Calu3 (cell line): ENCODE measurements at places on chromosomes 3 and 15. TPM values are rescaled to one million over a fixed set of nuclear protein-coding genes. Genes with fewer than 3 reads are reported as not detected.

GRCh38 chr3:27978440-27978839 lies 256.3 kb upstream of the EOMES start:
- H3K4me1 ChIP-seq = no peaks in the 10 kb centered on the region
- no peaks in the 10 kb centered on the region for H3K36me3 ChIP-seq
- H3K4me3 ChIP-seq = no peak overlapping the region
- no peaks in the 10 kb centered on the region for H3K27me3 ChIP-seq

Gene SAMMSON
- not detected in 2 replicates for total RNA-seq

Gene KBTBD12
- 0.07 TPM in 1 of 2 replicates, not detected in the other for total RNA-seq

DNA sequence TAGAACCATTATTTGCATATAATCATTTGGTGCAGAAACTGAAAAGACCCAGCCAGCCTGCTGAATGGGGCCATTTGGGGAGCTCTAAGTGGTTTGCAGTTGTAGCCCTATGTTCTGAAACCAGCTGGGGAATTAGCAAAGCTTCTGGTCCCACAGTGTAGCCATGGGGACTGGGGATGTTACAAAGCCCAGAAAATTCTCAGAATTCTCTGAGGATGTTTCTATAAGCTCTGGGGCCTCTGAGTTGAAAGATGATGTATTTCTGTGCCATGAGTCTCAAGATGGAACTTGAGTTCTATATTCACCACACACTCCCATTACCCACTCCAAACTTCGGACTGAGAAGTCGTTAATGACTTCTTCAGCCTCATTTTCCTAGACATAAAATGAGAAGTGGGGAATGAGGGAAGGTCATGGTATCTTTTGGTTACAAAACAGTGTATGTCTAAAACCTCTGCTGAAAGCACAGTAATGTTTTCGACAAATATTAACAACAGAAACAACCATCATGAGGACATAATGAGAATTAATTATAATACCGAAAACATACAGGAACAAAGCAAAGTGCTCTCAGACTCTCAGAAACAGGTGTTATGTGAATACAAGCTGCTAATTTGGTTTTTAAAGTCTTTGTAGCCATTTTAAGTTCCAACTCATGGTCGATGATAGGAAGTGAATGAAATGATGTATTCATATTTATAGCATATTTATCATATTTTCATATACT lies 89.4 kb downstream of the RFTN1 start:
- DNase-seq = no peak
- peaks cover 7% of the 10 kb centered on the region for H3K27me3 ChIP-seq
- H3K36me3 ChIP-seq = no peaks in the 10 kb centered on the region
- no peaks in the 10 kb centered on the region for H3K4me1 ChIP-seq

Gene TEX9
- total RNA-seq = 13.1 and 13.3 TPM in 2 replicates

- peaks cover 23% of the 10 kb centered on the region for H3K36me3 ChIP-seq
- no peak overlapping the region for H3K27ac ChIP-seq
- DNase-seq = no peak
These were observed 5.4 kb upstream of the PLOD2 start for GRCh38 chr3:146166415-146166821.

DNA sequence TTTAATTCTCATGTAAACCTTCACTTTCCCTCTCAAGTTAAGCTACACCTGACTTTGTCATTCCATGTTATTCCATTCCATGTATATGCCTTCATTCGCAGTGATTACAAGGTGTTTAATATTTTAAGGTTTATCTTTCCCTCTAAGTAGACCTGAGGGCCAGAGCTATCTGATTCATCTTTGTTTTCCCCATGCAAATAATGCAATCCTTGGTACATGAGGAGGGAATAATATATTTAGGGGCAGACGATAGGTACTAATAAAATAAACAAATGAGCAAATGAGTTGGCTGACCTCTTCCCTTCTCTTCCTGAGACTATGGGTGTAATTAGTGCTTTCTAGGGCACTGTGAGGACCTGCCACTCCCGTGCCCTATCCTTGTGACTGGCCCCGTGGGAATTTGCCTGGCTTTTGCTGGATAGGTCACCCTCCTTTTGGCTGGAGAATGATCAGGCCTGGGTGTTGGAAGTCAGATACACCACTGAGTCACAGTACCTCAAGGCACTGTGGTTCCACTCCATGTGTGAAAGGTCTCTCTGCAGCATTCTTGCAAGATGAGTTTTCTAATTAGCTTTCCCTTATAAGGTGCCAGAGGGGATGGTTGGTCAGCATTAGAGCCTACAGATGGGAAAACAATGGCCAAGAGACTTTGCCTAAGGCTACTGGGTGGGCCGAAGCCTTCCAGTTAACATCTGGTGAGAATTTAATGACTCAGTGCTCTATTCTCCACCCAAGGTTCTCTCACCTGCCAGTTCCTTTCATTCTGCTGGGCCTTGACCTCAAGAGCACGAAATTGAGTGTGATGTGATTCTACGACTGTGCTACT lies 183.2 kb downstream of the P3H2 start:
- H3K27ac ChIP-seq = peak overlapping the region; percentile 85
- peak overlapping the region; percentile 16 for H3K4me3 ChIP-seq
- no peaks in the 10 kb centered on the region for H3K27me3 ChIP-seq
- H3K36me3 ChIP-seq = peaks cover 26% of the 10 kb centered on the region
- peaks cover 57% of the 10 kb centered on the region for H3K4me1 ChIP-seq

GRCh38 chr3:113231827-113232253 lies 20.5 kb downstream of the BOC start:
- no peak overlapping the region for H3K27ac ChIP-seq
- no peak overlapping the region for H3K4me3 ChIP-seq
- H3K36me3 ChIP-seq = no peaks in the 10 kb centered on the region
- H3K4me1 ChIP-seq = peaks cover 13% of the 10 kb centered on the region

Gene PPP2R3A
- 45.6 and 64.8 TPM in 2 replicates for total RNA-seq

Gene HIGD2B
- total RNA-seq = 0.34 TPM in 1 of 2 replicates, not detected in the other

DNA sequence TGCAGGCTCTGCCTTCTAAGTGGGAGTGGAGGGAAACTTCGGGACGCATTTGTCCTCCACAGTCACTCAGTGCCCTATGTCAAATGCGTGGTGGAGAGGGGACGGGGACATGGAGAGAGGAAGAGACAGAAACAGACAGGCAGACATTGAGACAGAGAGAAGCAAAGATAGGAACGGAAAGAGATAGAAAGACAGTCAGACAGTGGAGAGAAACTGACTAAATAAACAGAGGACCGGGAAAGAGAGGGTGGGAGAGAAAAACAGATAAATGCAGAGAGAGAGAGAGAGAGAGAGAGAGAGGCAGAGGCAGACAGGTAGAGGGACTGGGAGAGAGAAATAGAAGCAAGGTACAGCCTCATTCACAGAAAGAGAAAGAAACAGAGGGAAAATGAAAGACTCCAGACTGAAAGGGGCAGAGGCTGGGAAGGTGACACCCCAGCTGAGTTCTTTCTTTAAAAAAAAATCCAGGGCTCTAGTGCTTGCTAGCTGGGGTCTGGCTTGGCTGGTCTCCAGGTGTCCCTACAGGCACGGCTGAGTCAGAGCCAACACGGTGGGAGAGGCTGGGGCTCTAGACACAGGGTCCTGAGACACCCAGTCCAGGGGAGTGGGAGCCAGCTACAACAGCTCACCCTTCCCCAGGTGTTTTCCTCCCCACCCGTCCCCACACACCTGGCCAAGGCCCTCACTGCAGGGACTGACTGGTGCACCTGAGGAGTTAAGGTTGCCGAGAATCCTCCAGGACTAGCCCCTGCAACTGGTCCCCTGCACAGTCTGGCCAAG lies 506.1 kb upstream of the PROK2 start:
- H3K27ac ChIP-seq = no peak overlapping the region
- no peaks in the 10 kb centered on the region for H3K36me3 ChIP-seq
- no peaks in the 10 kb centered on the region for H3K4me1 ChIP-seq
- no peak overlapping the region for H3K4me3 ChIP-seq
- no peak for DNase-seq

GRCh38 chr15:73957785-73958184 lies 31.5 kb downstream of the LOXL1 start:
- H3K27me3 ChIP-seq = no peaks in the 10 kb centered on the region
- H3K4me3 ChIP-seq = no peak overlapping the region
- peak overlapping the region; percentile 84 for H3K27ac ChIP-seq

Gene ACAP2
- 74.0 TPM in 2 replicates for total RNA-seq

Gene PAQR5
- 1.8 and 2.5 TPM in 2 replicates for total RNA-seq

Gene TERB2
- not detected in 2 replicates for total RNA-seq

- no peaks in the 10 kb centered on the region for H3K27me3 ChIP-seq
- no peak overlapping the region for H3K27ac ChIP-seq
- H3K36me3 ChIP-seq = no peaks in the 10 kb centered on the region
- no peak for DNase-seq
- H3K4me1 ChIP-seq = peaks cover 18% of the 10 kb centered on the region
These were observed 62.4 kb upstream of the P3H2 start for GRCh38 chr3:190183121-190183520.

Gene NDN
- total RNA-seq = not detected in 2 replicates

DNA sequence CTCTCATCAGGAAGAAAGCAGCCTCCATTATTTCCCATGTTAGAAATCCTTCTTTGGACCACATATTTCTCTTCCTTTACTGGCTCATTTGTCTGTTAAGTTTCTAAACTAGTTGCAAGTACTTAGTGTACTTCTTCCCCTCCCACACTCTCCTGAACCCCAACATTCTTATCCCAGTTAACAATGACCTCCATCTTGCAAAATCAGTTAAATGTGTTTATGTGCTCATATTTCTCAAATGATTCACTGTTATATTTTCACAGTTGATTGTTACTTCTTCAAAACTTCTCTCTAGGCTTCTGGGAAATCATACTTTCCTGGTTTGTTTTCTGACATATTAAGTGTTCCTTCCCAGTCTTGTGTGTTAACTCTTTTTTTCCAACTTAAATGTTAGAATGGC lies 856.9 kb downstream of the EPHA3 start:
- no peaks in the 10 kb centered on the region for H3K27me3 ChIP-seq
- no peak for DNase-seq
- no peaks in the 10 kb centered on the region for H3K4me1 ChIP-seq
- no peaks in the 10 kb centered on the region for H3K36me3 ChIP-seq
- no peak overlapping the region for H3K4me3 ChIP-seq

- H3K4me1 ChIP-seq = peaks cover 69% of the 10 kb centered on the region
- H3K4me3 ChIP-seq = peak within 1 kb of the TSS; percentile 80
- DNase-seq = peak; percentile 100
- H3K36me3 ChIP-seq = peaks cover 65% of the 10 kb centered on the region
- H3K27me3 ChIP-seq = no peaks in the 10 kb centered on the region
- peak within 1 kb of the TSS; percentile 97 for H3K27ac ChIP-seq
These were observed at the start of gene ZBTB38 for GRCh38 chr3:141368062-141368924. TSS of gene ZBTB38 (plus strand) at chr3:141368504. CDS start at chr3:141442389, 73,885 bp downstream.

- H3K27ac ChIP-seq = no peak overlapping the region
- peaks cover 60% of the 10 kb centered on the region for H3K36me3 ChIP-seq
- peak; percentile 81 for DNase-seq
- H3K27me3 ChIP-seq = no peaks in the 10 kb centered on the region
These were observed 19.6 kb downstream of the CLK3 start for GRCh38 chr15:74635228-74635627.

DNA sequence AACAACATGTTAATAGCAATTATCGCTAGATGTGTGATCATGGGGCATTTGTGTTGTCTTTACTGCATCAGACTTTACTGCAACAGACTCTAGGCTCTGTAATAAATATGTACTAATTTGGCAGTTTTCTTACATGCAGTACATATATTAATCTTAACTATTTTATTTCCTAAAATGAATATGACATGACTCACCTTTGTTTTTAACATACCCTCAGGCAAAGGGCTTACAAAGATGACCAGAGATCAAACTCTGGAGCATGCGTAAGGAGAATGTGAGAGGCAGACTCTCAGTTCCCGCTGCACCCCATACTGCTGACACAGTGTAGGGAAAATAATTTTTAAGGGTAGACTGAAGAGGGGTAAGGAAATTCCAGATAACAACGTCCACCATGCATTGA lies 7.2 kb upstream of the FAM174B start:
- no peaks in the 10 kb centered on the region for H3K36me3 ChIP-seq
- peaks cover 29% of the 10 kb centered on the region for H3K27me3 ChIP-seq
- no peak for DNase-seq
- no peak overlapping the region for H3K4me3 ChIP-seq

DNA sequence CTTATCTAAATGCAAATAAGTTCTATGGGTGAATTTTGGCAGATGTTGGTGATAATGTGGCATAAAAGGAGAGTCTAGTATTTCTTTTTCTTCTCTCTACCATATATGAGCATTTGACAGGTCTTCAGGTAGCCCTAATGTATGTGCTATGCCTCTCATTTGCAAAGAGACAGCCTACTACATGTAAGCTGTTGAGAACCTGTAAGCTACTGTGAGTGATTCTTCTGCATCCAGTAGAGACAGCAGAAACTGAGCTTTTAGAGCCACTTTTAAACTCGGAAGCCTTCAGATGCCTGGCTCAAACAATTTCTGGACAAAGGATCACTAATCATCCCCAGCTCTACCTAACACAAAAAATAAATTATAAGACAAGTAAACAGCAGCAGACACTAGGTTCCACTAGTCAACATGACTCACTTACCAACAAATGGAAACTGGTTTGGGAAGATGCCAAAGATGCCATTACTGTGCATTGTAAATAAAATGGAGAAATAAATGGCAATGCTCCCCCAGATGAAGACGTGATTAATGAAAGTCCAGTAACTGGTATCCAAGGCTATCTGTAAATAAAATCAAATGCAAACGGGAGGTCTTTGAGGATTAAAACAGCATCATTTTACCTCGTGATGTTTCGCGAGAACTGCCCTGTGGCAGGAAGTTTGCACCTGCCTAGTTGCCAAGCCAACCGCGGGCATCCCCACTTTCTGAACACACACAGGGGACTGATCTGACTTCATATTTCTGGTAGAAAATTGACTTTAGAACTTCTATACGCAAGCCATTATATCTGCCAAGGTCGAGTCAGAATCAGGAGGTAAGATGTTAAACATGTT lies 245.3 kb downstream of the DTWD1 start:
- H3K4me3 ChIP-seq = no peak overlapping the region
- H3K36me3 ChIP-seq = no peaks in the 10 kb centered on the region
- DNase-seq = peak; percentile 9
- H3K27ac ChIP-seq = no peak overlapping the region

Gene SPG11
- total RNA-seq = 36.2 and 36.6 TPM in 2 replicates

DNA sequence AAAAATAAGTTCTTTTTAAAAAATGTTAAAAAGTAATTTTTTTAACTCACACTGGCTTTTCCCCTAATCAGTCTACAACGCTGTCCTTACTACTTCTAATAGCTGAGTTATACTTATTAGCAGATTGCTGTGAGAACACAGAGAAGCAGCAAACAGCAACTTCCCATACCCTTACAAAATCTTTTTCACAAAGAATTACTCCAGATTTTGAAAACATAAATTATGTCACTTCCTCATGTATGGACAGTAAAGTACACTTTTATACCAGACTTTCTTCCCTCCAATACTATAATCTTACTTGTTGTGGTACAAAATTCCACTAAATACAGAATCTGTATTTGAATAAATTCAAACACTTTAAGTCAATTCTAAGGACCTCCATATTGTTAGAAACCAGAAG lies 2.1 kb downstream of the PHC3 start:
- peaks cover 58% of the 10 kb centered on the region for H3K36me3 ChIP-seq
- DNase-seq = no peak
- no peaks in the 10 kb centered on the region for H3K27me3 ChIP-seq

- H3K27ac ChIP-seq = no peak overlapping the region
- no peak for DNase-seq
- no peaks in the 10 kb centered on the region for H3K27me3 ChIP-seq
- no peaks in the 10 kb centered on the region for H3K36me3 ChIP-seq
- no peaks in the 10 kb centered on the region for H3K4me1 ChIP-seq
These were observed 125.3 kb upstream of the SKOR1 start for GRCh38 chr15:67700023-67700422.

- peaks cover 6% of the 10 kb centered on the region for H3K36me3 ChIP-seq
- H3K27me3 ChIP-seq = peaks cover 28% of the 10 kb centered on the region
- DNase-seq = no peak
- peaks cover 9% of the 10 kb centered on the region for H3K4me1 ChIP-seq
- no peak overlapping the region for H3K27ac ChIP-seq
- no peak overlapping the region for H3K4me3 ChIP-seq
These were observed 55.0 kb upstream of the RPL32 start for GRCh38 chr3:12896063-12896985.

- no peak overlapping the region for H3K27ac ChIP-seq
- peaks cover 31% of the 10 kb centered on the region for H3K27me3 ChIP-seq
- H3K4me3 ChIP-seq = no peak overlapping the region
- H3K4me1 ChIP-seq = no peaks in the 10 kb centered on the region
These were observed 35.6 kb downstream of the AGBL1 start for GRCh38 chr15:86115145-86115801.
